Neural crest cell (in vitro differentiated cells): ENCODE measurements at places on chromosomes 11 and 22.

- no peak for DNase-seq
Observed at GRCh38 chr11:197741-198235, 4.9 kb downstream of the SCGB1C1 start.

DNA sequence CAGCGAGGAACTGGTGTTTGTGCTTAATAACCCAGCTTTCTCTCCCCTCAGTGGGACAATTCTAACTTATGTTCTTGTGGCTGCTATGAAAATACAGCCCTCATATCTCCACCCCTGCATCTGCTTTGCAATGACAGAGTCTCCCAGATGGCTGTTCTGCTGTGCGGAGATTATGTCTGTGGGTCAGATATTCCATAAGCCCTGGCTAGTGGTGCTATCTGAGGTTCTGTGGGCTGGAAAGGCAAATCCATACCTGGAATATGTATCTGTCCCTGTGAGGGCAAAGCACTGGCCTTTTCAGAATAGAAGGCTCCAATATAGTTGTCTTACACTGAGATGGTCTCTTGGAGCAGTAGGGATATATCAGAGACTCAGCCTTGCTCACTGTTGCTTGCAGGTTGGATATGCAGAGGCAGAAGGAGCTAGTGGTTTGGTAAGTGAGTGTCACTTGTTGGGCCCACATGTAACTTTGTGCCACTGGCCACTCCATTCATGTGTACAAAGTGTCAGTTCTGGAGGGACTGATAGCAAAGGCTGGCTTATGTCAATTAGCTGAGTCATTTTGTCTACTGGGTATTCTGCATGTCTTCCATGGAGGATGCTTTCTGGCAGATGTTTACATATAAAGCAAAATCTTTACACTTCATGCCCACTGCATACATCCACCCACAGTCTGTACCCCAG lies 246.6 kb downstream of the FAM76B start:
- no peak for DNase-seq

- DNase-seq: peak; percentile 79
Observed at GRCh38 chr11:9506489-9507276, 45.9 kb downstream of the ZNF143 start.

DNA sequence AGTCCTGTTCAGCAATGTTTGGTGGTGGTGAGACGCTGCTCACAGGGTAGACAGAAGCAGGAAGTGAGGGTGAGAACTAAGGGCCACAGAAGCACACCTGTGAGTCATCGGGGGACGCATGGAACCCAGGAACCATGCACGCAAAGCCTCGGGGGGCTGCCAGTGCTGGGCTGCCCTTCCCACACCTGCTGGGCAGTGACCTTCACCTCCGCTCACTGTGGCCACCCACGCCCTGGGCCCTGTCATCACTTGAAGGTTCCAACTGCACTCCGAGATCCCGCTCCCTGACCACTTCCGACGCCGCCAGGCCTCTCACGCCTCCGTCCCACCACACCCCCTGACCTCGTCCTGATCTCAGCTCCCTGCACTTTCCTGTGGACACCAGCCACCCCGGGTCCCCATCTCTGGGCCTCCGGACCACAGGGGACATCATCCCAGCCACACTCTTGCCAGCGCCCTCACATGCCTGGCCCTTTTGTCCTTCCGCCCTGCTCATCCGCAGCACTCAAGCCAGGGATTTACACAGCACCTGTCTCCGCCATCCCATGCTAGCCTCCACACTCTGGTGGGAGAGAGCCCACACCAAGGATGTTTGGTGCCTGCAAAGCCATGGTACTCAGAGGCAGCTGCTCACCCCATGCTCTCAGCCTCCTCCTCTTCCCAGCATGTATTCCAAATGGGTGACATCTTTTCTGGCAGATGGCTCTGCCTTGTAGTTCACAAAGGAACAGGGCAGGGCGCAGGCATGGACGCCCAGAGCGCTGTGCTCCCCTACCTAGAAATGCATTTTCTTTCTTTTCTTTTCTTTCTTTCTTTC lies 23.1 kb upstream of the ATXN10 start:
- DNase-seq: no peak
